ENCODE measurements at places on chromosomes 5 and 9.
A peak's percentile ranks its signal among the peaks of the same experiment; 100 is the strongest.

DNA sequence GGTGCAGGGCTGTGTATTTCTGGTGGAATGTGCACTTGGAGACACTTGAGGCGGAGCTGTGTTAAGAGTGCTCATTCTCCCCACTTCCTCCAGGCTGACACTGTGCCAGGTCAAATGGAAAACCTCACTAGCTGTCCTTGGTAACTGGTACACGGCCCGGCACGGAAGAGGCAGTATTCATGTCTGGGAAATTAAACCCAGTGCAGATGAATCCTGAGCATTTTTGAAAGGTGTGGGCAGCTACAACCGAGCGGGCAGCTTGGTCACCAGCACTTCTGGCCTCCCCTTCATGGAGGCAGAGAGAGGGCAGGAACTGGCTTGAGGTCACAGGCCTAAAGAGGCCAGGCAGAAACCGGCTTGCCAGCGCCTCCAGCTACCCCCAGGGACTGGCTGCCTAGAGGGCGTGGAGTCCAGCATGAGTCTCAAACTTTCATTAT lies 1.6 kb downstream of the CLPTM1L start:
- DNase-seq, result no peak

DNA sequence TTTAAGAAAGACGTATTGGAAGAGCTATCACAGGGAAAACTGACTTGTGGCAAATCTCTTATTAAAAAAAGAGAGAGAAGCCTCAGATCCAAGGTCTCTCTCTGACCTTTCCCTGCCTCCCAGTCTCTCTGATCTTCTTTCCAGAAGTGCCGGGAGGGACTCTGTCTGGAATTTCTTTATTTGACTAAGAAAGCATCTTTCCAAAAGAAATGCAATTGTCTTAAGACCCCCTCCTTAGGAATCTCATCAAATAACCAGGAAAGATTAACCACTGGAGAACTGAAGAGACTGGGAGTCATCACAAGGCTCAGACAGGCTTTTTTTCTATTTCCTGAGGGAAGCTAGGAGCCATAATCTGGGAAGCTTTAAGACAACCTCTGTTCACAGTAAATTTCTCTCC lies 4.6 kb downstream of the C1QTNF3 start:
- DNase-seq, result no peak

DNA sequence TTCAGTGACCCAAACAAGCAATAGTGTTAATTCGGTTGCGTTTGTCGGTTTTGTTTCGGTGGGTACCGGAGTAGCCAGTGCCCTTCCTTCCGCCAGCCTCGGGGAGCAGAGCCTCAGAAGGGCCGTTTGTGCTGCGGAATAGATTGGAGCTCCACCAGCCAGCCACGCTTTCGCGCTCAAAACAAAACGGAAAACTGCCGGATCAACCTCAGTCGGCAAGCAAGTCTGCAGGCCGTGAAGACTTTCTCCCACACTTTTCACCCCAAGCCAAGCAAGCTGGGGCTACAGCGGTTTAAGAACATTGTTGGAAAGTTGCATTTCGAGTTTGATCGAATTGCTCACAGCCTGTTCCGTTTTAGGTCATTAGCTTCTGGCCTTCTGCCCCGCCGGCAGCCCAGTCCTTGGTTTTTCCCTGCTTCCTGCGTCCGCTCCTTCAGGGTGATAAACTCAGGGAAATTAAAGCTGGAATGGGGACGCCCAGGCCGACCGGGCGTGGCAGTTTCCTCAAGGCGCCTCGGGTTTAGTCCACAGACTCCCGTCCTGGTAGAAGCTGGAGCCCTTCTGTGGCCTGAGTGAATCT lies 803 bp upstream of the CCNO start:
- no peak for DNase-seq

DNA sequence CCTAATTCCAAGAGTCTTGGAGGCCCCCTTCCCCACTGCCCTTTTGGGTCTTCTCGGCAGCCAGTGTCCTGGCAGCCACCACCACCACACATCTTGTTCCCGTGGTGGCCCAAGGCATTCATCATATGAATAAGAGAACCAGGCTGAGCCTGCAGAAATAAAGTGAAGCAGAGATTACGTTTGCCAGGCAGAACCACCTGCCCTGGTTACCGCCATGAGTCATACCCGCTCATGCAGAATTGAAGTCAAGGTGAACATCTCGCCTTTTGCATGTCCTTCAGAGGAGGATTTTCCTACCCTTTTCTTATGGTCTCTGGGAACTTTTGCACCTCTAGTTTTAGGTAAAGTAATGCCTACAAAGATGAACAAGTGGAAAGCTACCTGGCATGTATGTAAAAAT lies 119.5 kb upstream of the LMX1B start:
- no peak for DNase-seq

DNA sequence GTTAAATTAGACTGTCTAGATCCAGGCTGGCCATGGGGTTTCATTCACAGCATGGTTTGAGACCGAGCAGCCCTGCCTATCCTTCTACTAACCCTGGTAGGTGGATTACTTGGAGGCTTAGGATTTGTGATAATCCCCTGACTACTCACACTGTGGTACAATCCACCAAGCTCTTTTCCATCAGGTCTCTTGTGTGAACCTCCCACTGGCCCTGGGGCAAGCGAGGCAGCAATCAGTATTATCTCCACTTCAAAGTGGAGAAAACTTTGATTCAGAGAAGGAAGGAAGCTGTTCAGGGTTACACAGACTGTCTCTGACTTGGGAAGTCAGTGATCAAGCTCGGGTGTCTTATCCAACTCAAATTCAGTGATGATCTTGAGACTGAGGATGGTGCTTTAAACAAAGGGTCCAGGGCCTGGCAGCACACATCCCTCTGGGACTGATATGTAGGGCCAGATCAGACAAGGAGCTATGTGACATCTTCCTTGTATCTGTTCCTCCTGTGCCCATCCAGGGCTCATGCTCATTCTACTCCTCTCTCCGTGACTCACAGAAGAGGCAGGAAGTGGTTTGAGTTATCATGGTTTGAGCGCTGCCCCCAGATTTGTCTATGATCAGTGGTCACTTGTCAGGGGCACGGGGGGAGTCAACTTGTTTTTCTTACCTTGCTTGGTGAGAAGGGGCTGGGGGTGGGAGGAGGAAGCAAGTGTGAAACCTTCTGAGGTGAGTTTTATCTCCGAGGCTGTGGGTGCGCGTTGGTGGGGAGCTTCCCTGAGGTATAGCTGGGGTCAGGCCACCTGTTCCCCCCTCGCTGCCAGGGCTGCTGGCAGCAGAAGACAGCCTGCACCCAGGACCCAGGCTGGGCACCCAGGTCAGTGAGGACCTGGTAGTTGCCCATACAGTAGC lies 48.6 kb downstream of the RGS3 start:
- DNase-seq, result peak; percentile 82

DNA sequence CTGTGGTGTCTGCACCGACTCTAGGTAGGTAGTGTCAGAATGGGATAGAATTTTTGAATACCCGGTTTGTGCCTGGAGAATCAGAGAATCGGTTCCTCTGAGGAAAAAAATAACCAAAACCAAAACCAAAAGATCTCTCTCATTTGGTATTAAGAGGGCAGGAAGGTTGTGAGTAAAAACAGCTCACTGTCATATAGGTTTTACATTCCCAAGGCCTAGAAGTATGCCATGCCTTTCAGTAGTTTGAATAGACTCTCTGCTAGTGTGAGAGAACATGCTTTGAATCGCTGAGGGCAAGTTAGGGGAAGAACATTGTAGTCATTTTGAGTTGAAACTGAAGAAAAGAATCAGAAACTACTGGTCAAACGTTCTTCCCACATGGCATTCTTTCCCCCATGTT lies 411.4 kb upstream of the CD180 start:
- DNase-seq, result no peak

GRCh38 chr9:36755019-36755418 lies 182.3 kb downstream of the MELK start:
- DNase-seq, result no peak

GRCh38 chr5:58346041-58346440 lies 113.8 kb downstream of the PLK2 start:
- no peak for DNase-seq

DNA sequence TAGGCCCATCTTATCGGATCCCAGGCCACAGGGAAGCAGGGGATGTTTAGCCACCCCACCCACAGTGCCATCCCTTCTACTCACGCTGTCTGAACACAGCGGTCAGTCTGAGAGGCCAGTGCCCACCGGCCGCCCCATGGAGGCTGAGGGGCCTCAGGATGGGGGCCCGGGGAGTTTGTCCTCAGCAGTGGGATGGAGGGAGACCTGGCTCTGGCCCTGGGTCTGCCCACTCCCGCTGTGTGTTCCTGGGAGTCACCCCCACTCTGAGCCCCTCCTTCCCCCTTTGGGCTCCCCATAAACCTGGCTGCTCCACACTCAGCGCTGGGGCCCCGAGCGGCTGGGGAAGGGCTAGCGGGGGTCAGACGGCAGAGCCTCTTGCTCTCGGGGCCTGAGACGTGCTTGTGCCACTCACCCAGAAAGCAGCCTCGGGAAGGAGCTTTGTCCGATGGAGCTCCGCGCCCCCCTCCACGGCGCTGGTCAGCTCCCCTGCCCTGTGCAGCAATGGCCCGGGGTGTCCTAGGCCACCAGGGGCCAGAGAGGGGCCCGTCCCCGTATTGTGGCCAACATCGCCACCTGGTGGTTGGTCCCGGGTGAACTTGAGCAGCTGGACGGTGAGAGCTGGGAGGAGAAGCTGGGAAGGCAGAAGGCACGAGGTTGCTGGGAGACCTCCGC lies 10.9 kb upstream of the LAMC3 start:
- DNase-seq, result peak; percentile 63

- no peak for DNase-seq
Measured at GRCh38 chr9:70581955-70582350, 167.5 kb upstream of the KLF9 start.

DNA sequence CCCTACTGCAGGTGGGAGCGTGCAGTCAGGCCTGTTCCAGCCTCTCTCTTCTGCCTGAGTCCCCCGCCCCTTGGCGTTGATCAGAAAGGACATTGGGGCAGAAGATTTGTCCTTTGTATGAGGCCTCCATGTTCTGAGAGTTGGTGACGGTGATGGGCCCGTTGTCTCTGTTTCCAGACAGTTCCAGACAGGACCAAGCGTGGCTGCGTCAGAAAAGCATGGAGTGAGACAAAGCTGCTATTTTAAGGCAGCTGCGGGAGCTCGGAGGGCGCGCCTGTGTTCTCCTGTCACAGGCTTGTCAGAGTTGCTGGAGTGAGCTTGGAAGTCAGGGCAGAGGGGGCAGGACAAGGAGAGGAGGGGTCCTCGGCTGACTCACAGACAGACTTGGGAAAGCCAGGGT lies 32.1 kb upstream of the SH3PXD2B start:
- DNase-seq, result no peak

- no peak for DNase-seq
Measured at GRCh38 chr5:93909356-93909755, 168.0 kb upstream of the POU5F2 start.

- no peak for DNase-seq
Measured at GRCh38 chr5:141878186-141878710, at the start of gene PCDH1. Gene PCDH1, minus strand, starts transcription at chr5:141878410. Its CDS starts 148 bp downstream, at chr5:141878262.

DNA sequence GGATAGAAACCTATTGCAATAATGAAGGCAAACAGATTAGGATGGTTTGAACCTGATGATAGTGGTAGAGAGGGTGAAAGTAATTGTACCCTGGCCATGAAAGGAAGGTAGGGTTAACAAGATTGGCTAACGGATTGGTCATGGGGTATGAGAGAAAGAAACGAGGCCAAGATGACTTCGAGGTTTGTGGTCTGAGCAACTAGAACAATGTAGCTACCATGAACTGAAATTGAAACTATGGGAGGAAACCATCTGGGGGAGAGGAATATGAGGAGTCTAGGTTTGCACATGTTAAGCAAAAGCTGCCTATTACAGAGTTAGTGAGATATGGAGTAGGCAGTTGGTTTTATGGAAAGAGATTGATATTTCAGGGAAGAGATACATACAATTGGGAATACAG lies 406.0 kb downstream of the PRELID2 start:
- no peak for DNase-seq

- DNase-seq, result no peak
Measured at GRCh38 chr5:152151940-152152339, 227.3 kb upstream of the GLRA1 start.

GRCh38 chr5:132491368-132492364 lies 1.1 kb upstream of the IRF1 start:
- DNase-seq, result peak; percentile 47

- no peak for DNase-seq
Measured at GRCh38 chr5:138102454-138103318, 18.9 kb downstream of the WNT8A start.

DNA sequence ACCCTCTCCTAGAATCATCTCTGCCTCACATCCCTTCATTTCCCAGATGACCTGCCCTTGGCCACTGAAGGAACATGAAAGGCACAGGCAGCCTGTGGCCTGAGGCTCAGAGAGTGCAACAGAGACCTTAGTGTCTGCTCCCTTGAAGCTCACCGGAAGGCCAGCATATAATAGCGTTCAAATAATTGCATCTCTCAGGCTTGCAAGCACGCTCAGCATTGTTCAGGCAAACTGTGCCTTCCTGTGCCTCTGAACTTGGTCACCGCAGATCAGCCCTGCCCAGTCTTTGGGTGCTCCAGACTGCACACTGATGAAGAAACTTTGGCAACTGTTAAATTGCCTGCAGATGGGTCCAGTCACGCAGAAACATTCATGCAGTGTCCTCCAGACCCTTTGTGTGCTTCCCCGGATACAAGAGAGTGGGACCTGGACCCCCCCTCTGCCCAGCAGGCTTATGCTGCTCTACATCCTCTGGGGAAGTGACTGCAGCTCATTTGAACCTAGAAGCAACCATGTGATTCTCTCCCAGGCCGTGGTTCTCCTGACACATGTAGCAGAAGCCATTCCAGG lies 216.0 kb upstream of the ANKRD55 start:
- DNase-seq, result no peak

DNA sequence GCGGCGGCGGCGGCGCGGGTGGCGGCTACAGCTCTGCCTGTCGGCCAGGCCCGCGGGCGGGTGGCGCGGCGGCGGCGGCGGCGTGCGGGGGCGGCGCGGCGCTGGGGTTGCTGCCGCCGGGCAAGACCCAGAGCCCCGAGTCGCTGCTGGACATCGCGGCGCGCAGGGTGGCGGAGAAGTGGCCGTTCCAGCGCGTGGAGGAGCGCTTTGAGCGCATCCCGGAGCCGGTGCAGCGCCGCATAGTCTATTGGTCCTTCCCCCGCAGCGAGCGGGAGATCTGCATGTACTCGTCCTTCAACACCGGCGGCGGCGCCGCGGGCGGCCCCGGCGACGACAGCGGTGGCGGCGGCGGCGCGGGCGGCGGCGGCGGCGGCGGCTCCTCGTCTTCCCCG lies 296 bp downstream of the ZSWIM6 start:
- DNase-seq, result peak; percentile 20

DNA sequence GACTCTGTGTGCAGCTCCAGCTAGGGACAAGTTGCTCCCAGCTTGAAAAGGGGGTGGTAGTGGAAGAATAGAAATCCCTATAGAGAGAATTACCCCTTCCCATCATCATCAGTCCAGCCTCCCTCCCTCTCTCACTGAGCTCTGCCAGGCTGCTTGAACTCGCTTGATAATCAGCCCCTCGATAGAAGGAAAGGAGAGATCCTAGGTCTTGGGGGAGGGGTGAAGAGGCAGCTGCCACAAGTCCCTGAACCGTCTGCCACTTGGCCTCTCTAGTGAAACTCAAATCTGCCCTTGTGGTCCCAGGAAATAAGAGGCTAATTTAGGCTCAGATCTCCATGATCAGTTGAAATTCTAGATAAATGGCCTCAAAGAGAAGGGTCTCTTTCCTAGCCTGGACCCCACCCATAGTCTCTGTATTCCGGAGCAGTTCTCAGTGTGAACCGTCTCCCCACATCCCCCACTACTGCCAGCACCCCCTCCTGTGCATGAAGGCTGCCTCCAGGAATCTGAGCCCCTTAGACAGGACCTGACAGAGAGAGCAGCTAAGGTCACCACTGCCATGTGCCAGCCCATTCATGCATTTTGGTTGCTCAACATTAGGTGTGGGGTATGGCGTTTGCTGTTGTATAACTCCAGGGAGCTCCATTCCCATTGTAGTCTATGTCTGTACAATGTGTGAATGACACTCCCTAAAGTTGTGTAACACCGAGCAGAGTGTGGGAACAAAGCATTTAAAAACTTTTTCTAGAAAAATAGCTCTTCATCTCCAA lies 5.5 kb downstream of the DNAJB5 start:
- DNase-seq, result no peak
